Spinal cord (tissue), 10 donors: ENCODE measurements at places on chromosomes 2 and 18. TPM values are rescaled to one million over a fixed set of nuclear protein-coding genes. Genes with fewer than 3 reads are reported as not detected.
A peak's percentile ranks its signal among the peaks of the same experiment; 100 is the strongest.

- H3K4me3 ChIP-seq = no peak overlapping the region
- no peaks in the 10 kb centered on the region for H3K27me3 ChIP-seq
- DNase-seq = no peak
- H3K4me1 ChIP-seq = no peaks in the 10 kb centered on the region
- H3K27ac ChIP-seq = no peak overlapping the region
Measured at GRCh38 chr2:207662203-207662602, 37.0 kb upstream of the METTL21A start.

- H3K36me3 ChIP-seq = peaks cover 1% of the 10 kb centered on the region
- H3K27me3 ChIP-seq = no peaks in the 10 kb centered on the region
- H3K27ac ChIP-seq = no peak overlapping the region
Measured at GRCh38 chr2:121489911-121490583, 40.6 kb upstream of the RNU4ATAC start.

CHRNG gene
- 0.35 TPM for polyA plus RNA-seq

- H3K4me3 ChIP-seq = no peak overlapping the region
- H3K27me3 ChIP-seq = no peaks in the 10 kb centered on the region
- H3K4me1 ChIP-seq = no peaks in the 10 kb centered on the region
- DNase-seq = no peak
- H3K36me3 ChIP-seq = peaks cover 18% of the 10 kb centered on the region
- no peak overlapping the region for H3K27ac ChIP-seq
Measured at GRCh38 chr2:201349601-201350000, 7.5 kb downstream of the FLACC1 start.

C18orf63 gene
- not detected for polyA plus RNA-seq

C2orf80 gene
- 31.0 TPM for polyA plus RNA-seq

NOSTRIN gene
- polyA plus RNA-seq = 11.4 TPM

- H3K27me3 ChIP-seq = no peaks in the 10 kb centered on the region
- H3K4me1 ChIP-seq = no peaks in the 10 kb centered on the region
- H3K27ac ChIP-seq = no peak overlapping the region
Measured at GRCh38 chr18:12121175-12122042, 27.8 kb downstream of the ANKRD62 start.

TOGARAM2 gene
- 9.0 TPM for polyA plus RNA-seq

- peaks cover 5% of the 10 kb centered on the region for H3K4me1 ChIP-seq
- H3K27me3 ChIP-seq = no peaks in the 10 kb centered on the region
- no peak overlapping the region for H3K4me3 ChIP-seq
- H3K36me3 ChIP-seq = peaks cover 9% of the 10 kb centered on the region
- no peak for DNase-seq
- H3K27ac ChIP-seq = no peak overlapping the region
Measured at GRCh38 chr2:152348388-152348787, 13.4 kb downstream of the FMNL2 start.

GRCh38 chr2:100606726-100607343 is 44.0 kb downstream of the PDCL3 start:
- no peaks in the 10 kb centered on the region for H3K36me3 ChIP-seq
- H3K27me3 ChIP-seq = no peaks in the 10 kb centered on the region
- peaks cover 15% of the 10 kb centered on the region for H3K4me1 ChIP-seq
- no peak overlapping the region for H3K27ac ChIP-seq
- H3K4me3 ChIP-seq = no peak overlapping the region

IL1A gene
- 0.59 TPM for polyA plus RNA-seq

B3GNT7 gene
- 12.4 TPM for polyA plus RNA-seq

RESP18 gene
- polyA plus RNA-seq = 6.6 TPM

GRCh38 chr2:28592481-28592880 is 96.6 kb downstream of the PLB1 start:
- H3K27ac ChIP-seq = no peak overlapping the region
- H3K27me3 ChIP-seq = no peaks in the 10 kb centered on the region
- peaks cover 7% of the 10 kb centered on the region for H3K4me1 ChIP-seq

RNU2-63P gene
- polyA plus RNA-seq = not detected

DNA sequence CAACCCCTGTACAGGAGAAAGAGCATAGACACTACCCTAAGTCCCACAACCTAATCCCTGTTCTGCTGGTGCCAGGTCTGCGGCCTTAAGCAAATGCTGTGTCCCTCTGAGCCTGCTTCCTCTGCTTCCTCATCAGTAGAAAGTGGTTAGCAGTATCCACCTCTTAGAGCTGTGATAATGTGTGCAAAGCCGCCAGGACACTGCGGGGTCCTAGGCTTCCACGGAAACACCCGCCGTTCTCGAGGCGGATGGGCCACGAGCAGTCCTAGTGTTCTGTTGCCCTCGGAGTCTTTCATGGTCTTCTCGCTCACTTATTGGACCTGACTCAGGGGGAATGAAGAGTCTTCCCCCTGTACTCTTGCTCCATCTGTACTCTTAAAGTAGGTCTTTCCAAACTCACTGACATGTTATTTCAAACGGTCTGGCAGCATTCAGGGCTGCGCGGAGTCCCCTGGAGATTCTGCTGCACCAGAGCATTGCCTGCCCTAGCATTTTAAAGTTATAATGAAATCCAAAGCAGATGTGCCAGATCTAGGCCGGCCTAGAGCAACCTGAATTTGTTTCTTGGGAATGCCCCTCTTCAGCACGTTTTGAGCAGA is 107.2 kb upstream of the ZNF236 start:
- peaks cover 4% of the 10 kb centered on the region for H3K4me1 ChIP-seq
- DNase-seq = no peak
- no peaks in the 10 kb centered on the region for H3K27me3 ChIP-seq
- no peak overlapping the region for H3K27ac ChIP-seq

GRHL1 gene
- polyA plus RNA-seq = 12.9 TPM

DNA sequence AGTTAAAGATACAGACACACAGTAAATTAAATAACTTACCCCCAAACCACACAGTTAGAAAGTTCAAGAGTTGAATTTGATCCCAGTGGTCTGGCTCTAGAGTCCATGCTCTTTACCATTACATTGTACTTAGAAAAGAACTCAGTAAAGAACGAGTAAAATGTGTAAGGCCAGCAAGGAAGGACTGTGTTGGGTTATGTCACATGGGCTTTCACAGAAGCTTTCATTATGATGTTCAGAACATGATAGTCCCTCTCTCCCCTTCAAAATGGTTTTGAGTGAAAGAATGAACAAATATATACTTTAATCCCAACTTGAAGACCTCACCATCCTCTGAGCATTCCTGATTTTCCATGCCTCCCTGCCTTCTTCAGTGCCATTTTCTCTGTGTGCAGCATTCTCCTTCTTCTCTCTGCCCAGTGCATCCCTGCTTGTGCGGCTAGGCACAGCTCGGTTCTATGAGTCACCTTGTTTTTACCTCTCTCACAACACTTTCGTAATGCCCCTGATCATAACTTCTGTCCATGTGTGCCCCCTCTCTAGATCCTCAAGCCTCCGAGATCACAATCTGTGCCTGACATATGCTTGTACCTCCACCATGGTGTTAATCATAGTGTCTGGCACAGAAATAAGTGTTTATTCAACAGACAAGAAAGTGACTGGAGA is 22.0 kb downstream of the RASGRP3 start:
- H3K4me3 ChIP-seq = no peak overlapping the region
- no peak for DNase-seq
- no peaks in the 10 kb centered on the region for H3K27me3 ChIP-seq
- H3K4me1 ChIP-seq = no peaks in the 10 kb centered on the region

DNA sequence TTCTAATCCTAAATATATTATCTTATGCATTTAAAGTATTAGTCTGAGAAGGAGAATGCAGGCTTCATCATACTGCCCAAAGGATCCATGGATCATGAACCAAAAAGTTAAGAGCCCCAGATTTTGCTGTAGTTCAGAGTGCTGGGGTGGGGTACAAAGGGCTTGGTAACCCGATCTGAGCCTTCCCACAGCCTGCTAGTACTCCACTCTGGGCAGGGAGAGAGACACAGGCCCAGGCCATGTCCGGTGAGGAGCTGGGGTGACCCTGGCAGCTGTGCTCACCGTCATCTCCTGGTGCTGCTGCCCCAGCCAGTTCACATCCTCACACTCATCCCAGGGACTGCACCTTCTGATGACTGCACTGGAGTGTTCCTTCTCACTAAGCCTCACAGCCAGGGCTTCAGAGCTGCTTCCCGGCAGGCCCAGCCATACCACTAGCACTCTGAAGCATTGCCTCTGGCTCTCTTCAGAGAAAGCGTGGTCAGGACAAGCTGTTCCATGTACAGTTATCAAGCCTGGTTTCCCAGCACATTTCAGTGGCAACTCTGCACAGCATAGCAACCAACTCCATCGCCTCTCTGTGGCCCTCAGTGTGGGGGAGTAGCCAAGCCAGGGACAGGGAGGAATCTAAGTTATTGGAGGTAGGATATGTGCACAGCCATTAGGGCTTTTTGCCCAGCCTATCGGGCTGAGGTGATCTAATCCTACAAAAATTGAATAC is 189.0 kb upstream of the CTAGE1 start:
- H3K27me3 ChIP-seq = no peaks in the 10 kb centered on the region
- H3K27ac ChIP-seq = no peak overlapping the region
- no peak overlapping the region for H3K4me3 ChIP-seq
- H3K4me1 ChIP-seq = no peaks in the 10 kb centered on the region

DNA sequence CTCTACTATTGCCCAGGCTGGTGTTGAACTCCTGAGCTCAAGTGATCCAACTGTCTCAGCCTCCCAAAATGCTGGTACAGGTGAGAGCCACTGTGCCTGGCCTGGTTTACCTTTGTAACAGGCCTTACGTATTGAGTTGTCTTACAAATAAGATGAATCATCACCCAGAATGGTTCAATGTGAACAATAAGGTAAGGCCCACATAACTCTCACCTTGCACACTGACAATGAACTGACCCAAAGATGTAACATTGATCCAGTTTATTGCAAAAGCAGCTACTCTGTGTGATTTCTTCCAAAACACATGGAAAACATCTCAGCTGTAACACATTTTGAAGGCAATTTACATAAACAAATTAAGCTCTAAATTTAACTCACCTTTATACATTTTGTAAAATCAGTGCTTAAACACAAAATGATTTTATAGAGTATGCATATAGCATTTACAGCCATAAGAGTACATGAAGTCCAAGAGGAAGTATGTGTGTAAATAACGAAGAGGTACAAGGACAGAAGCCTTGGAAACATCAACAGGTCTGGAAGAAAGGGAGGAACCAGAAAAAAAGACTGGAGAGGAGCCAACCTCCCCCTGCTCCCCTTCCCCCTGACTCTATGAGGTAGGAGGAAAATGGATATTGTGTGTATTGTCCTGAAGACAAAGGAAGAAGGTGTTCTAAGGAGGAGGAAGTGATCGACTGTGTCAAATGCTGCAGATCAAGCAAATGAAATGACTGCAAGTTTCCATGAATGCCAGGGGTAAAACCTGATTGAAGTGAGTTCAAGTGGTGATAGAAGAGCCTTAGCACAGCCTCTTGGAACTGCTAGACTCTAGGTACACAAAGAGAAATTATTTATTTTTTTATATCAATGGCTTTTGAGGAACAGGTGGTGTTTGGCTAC is 5.6 kb upstream of the WDFY1 start:
- H3K4me1 ChIP-seq = no peaks in the 10 kb centered on the region
- no peaks in the 10 kb centered on the region for H3K36me3 ChIP-seq
- DNase-seq = no peak
- H3K27me3 ChIP-seq = no peaks in the 10 kb centered on the region

DNA sequence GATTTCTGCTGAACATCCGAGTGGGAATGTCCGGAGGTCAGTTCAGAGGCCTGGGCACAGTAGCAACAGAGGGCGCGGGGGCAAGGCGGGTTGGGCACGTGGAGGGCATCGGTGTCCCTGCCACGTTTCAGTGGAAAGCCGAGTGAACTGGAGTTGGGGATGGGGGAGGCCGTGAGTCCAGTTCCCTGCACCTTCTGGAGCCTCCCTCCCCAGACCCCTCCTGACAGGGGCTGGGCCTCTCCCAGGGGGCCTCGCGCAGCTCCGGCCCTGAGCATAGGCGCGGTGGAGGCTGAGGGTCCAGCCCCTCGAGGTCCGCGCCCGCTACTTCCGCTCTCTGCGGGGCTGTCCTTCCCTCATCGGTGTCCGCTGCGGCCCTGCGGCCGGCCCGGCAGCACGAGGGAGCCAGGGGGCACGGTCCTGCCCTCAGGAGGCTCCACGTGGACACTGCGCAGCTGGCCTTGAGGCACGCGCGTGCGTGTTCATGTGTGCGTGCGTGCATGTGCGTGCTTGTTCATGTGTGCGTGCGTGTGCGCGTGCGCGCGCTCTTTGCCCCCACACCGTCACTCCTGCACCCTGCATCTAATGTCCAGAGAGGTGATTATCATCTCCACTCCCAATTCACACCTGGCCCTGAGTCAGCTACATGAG is 50.2 kb downstream of the PLEKHB2 start:
- H3K4me1 ChIP-seq = no peaks in the 10 kb centered on the region
- peaks cover 15% of the 10 kb centered on the region for H3K36me3 ChIP-seq
- no peaks in the 10 kb centered on the region for H3K27me3 ChIP-seq
- H3K4me3 ChIP-seq = no peak overlapping the region
- H3K27ac ChIP-seq = no peak overlapping the region

DNA sequence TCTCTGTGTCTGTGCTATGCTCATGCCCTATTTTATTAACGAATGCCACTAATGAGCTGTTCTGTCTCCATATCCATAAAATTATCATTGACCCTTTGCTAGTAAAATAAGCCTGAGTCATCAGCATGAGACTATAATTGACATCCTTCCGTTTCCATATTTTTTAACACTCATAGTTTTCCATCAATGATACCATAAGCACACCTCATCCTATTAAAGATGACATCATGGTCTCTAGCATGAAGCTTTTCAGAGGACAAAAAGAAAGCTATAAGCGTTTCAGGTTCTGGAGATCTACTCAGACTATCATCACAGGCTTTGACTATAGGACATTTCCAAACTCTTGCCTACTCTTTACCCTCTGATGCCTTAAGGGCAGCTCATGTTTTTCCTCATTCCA is 1.2 kb upstream of the DSC2 start:
- no peak overlapping the region for H3K27ac ChIP-seq
- peaks cover 11% of the 10 kb centered on the region for H3K4me1 ChIP-seq
- H3K4me3 ChIP-seq = no peak overlapping the region

DNA sequence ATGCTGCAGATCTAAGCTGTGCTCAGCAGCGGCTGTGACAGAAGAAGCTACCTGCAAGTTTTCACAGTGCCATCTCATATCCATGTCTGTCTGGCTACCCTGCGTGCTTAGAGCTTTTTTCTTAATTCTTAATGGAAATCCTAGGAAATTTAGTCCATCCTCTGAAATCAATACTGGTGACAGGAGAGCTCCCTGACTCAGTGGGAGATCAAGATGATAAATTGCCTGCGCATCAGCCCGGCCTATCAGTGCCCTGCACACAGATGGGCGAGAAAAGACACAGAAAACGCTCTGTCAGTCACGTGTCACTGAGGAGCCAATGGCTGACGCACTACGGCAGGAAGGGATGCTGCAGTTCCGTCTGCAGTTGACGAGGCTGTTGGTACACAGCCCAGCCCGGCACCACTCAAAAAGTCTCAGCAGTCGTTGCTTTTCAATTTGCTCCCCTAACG is 819.6 kb upstream of the FSHR start:
- no peaks in the 10 kb centered on the region for H3K36me3 ChIP-seq
- H3K4me1 ChIP-seq = no peaks in the 10 kb centered on the region
- DNase-seq = peak; percentile 99
- H3K27ac ChIP-seq = peak overlapping the region; percentile 61
- peak overlapping the region; percentile 53 for H3K4me3 ChIP-seq
